Stimulated activated CD8-positive, alpha-beta memory T cell treated with anti-CD3 and anti-CD28 coated beads, Interleukin-4, amount 100 ng/mL, for 4 hours (primary cell): ENCODE measurements at places on chromosomes 7 and 10.

DNA sequence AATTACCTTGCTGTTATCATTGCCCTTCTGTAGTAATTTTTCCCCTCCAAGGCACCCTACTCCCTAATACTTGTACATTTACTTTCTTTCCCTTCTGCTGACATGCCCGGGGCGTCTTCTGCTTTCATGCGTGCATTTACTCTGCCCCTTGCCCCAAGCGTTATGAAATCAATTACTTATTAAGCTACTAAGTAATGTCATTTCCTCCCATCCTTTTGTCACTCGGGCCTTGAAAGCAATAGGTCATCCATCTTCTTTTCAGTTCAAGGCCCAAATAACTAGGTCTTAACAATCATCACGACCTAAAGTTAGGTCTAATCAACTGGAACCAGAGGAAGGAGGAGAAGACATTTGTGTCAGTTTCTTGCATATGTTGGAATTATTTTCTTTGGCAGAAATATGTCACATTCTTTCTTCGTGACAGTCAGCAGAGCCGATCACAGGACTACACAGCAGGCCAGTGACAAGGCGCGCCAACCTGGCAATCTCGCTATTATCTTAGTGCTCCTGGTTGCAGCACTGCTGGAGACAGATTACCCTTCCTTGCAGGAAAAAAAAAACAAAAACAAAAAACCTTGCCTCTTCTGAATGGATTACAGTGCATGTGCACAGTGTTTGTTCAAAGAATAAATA, 179.2 kb downstream of the RELN start:
- no peak for DNase-seq

DNA sequence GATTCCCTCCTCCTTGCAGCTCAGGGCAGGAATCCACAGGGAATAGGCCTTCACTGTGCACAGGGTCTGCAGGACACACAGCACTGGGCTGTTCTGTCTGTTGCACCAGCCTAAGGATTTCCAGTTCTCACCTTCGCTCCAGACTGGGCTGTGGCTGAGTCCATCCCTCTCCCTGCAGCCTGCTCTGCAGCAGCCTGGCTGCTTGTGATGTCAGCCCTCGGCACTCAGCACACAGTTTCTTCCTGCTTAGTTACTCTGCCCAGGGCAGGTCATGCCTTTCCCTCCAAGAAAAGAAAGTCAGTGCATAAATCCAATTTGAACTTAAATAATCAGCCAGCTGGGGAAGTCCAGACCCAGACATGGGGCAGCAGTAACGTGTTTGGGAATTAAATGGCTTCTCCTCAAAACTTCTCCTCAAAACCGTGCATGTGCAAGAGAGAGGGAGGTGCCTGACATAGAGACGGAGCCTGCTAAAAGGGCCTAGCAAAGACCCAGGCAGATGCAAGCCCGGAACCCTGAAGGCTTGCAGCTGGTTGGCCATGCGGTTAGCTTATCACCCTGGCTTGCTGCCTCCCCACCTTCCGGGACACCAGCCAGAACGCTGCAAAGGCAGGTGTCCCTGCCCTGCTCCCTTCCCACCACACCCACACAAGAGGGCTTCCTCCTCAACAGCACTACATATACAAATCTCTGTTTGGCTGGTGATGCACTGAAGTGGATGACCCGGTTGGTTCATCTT, 10.9 kb upstream of the GDF2 start:
- no peak for DNase-seq

GRCh38 chr7:1872191-1873069, 202.4 kb downstream of the ELFN1 start:
- no peak for DNase-seq

GRCh38 chr7:70630440-70630817, 501.5 kb upstream of the GALNT17 start:
- DNase-seq, result no peak

DNA sequence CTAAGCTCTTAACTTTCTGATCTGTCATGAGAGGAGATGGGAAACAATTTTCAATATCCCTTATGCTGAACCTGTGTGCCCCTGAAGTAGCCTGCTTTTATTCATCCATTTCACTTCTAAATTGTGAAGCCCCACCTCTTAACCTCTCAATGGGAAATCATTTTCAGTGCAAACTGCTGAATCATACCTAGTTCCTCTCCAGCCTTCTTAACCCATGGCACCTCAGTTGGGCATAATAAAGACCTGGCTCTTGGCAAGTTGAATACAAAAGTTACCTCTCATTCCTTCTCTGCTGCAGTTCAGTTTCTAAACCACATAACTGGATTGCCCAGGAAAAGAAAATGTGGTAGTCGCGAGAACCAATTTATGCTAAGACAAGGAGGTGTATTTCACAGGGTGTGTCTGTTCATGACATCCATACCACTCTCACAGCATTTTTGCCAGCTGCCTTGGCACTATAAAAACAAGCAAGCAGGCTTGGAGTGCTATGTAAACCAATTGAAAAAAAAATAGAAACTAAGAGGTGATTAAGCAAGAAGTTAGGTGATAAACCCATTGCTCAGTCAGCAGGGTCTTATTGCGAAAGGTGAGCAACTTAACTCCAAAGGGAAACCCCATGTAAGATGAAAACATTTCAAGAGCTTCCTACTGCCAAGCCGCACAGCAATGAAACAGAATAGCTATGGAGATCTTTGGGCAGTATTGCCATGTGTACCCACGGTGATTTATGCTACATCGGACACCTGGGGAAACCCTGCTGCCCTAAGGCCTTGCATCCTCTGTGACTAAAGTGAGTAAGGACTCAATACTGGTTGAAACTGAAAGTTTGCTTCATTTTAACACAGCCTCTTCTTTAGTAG, 57.0 kb upstream of the DKK1 start:
- DNase-seq, result no peak

DNA sequence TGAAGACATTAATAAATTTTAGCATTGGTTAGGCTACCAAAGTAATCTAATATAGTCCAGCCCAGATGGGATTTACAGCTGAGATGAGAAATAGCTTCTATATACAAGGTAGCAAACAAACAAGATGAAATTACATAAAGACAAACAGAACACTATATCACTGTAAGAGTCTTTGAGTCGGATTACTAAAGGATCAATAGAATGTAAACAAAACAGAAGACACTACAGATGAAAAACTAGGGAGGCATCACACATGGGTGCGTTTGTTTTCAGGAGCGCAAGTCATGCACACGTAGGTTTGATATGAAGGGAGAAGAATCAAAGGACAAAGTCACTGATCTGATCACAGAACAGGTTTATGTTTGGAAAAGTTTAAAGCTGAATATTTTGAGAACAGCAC, 26.5 kb downstream of the MPP7 start:
- DNase-seq, result no peak

DNA sequence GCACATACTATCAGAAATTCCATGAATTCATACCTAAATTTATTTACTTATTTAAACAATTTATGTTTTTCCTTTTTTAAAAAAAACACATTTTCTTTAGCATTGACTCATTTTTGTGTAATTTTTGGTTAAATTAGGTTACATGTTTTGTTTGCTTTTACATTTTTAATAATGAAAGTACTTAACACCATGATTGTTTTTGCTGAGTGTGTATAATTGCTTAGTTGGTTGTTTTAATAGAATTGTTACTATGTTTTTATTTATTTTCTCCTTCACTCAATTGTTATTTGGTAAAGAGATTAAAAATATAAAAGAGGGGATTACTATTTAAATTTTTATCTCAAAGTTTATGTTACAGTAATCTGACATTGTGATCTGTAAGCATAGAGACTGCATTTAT, 508.4 kb downstream of the NRG3 start:
- no peak for DNase-seq

- DNase-seq, result peak; percentile 24
Measured at GRCh38 chr7:55569797-55570196, 2.5 kb downstream of the VOPP1 start.

DNA sequence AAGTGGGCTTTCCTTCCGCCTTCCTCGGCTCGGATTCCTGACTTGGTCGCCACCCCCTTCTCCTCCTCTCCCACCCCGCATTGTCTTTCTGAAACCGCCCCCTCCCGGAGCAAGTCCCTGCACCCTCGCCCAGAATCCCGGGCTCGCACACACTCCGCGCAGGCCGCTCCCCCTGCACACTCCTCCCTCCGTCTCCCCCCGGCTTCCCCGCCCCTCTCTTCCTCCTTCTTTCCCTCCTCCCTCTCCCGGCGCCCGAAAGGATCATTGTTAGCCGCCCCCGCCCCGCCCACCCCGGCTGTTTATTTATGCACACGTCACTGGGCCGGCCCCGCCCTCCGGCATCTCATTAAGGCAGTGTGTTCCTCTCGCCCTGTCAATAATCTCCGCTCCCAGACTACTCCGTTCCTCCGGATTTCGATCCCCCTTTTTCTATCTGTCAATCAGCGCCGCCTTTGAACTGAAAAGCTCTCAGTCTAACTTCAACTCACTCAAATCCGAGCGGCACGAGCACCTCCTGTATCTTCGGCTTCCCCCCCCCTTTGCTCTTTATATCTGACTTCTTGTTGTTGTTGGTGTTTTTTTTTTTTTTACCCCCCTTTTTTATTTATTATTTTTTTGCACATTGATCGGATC, at the start of gene TCF7L2:
Gene TCF7L2 (plus strand): TSS at position 373 of the 633 bp plus-strand sequence. CDS start 510 bp downstream, outside the sequence.
- DNase-seq, result peak; percentile 38

GRCh38 chr10:3886191-3886590, 101.2 kb upstream of the KLF6 start:
- no peak for DNase-seq

DNA sequence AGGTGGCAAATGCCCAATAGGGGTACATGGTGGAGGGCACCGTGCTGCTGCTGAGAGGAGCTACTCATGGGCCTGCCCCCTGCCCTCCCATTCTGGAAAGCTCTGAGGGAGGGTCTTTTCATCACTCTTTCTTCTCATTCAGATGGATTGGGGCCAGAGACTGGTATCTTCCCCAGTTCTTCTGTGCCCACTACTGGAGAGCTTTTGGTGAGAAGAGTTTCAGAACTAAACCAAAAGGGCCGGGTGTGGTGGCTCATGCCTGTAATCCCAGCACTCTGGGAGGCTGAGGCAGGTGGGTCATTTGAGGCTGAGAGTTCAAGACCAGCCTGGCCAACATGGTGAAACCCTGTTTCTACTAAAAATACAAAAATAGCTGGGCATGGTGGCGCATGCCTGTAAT, 12.5 kb downstream of the ADRA2A start:
- DNase-seq, result no peak

DNA sequence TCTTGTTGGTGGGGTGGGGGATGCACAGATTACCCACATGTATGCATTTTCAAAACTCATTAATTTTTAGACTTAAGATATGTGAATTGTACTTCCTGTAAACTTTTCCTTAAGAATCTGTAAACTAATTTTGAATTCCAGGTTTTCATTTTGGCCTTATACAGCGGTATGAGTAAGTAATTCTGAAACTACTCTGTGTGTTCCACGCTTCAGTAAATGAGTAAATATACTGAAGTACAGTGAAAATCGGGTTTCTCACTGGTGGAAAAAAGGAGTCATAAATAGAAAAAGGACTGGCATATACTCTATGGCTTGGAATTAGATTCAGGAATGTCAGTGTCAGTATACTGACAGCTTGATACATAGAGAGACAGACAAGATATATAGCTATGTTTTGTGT, 72.8 kb downstream of the CTTNBP2 start:
- DNase-seq, result no peak

GRCh38 chr7:46390042-46390441, 469.0 kb upstream of the IGFBP3 start:
- no peak for DNase-seq

DNA sequence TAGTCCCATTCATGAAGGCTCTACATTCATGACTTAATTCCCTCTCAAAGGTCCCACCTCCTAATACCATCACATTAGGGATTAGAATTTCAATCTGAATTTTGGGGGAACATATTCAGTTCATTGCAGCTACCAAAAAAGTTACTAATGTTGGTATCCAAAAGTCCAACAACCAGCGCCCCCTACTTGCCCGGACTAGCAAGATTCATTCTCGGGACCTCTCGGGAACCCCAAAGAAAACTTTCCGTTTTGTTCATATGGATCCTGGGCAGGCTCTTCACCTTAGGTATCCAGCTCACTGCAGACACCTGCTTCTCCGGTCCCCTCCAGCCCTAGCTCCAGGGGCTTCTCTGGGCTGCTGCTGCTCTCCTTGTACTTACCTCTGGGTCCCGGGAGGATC, 8.9 kb upstream of the GRK5 start:
- no peak for DNase-seq

- DNase-seq, result no peak
Measured at GRCh38 chr7:151661587-151661986, 141.9 kb upstream of the RHEB start.

DNA sequence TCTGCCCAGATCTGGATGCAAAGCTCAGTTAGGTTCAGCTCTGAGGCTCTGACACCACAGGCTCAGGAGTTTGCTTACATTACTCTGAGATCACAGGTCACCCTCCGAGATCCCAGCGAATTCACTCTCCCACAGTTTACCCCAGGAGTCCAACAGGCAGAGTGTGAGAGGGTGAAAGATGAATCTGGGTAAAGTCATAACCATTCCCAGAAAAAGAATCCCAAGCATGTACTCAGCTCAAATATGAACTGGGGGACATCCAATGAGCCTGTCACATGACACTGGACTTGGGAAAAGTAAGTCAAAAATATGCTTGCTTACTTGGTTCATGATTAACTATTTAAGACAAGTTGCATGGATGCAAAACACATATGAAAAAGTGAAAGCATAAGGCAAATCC, 110.3 kb upstream of the ARID5B start:
- no peak for DNase-seq

DNA sequence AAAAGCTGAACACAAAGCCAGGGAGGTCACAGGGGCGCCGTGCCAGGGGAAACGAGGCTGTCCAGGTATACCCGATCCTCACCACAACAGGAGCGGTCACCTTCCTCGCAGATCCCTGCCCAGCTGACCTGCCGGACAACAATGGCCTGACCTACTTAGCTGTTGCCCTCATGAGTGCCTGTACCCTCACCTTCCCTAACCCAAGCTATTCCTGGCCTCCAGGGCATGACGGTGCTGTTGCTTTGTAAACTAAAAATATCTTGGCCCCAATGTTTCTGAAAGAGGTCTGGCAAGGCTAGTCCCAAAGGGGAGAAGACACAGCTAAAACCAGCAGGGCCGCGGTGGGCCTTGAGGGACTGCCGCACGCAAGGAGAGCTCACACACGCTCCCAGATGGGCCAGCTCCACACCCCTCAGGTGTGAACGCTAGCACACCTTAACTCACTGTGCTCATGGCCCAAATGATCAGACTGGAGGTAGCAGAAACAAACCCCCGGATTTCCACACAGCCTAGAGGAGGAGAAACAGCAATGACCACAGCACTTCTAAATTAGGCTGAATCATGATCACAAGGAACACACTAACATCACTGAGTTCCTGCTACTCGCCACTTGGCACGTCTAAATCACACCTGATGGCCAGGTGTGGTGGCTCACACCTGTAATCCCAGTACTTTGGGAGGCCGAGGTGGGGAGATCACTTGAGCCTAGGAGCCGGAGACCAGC, 66.3 kb upstream of the CYTH3 start:
- DNase-seq, result no peak
